Islet precursor cell (in vitro differentiated cells): ENCODE measurements at places on chromosomes 7 and 10.

DNA sequence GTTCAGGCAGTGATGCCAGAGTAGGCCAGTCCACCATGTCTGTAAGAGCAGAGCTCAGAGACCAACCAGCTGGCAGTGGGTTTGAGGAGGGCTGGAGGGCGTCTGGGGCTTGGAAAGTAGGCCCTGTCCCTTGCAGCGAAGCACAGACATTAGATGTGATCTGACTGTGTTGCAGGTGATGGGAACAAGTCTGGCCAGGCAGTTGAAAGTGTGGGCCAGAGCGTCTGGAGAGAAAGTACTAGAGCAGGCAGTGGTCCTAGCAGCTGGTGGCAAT, 53.3 kb downstream of the CHN2 start:
- DNase-seq = no peak

- peak; percentile 27 for DNase-seq
Measured at GRCh38 chr10:132858121-132859081, 72.5 kb upstream of the NKX6-2 start.

DNA sequence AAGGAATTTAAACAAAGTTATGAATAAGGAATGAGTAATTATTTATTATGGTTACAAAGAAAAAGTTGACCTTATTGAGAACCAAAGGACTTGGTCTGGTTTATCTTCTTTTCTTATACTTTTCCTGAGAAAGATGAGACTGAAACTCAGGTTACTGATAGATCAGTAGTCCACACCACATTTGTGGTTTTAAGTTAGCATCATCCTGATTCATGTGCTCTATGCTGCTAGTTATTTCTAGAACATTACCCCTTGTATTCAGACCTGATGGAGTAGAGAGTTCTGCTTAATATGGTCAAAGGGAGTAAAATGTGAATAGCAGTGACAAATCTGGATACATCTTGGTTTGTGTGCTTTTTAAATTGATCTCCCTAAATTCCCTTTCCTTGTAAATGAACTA, 63.8 kb downstream of the FOXP2 start:
- no peak for DNase-seq

GRCh38 chr10:44804661-44805060, 106.5 kb upstream of the TMEM72 start:
- no peak for DNase-seq

GRCh38 chr10:29471544-29471859, 163.3 kb downstream of the SVIL start:
- peak; percentile 48 for DNase-seq

GRCh38 chr7:70334871-70335270, 736.6 kb downstream of the AUTS2 start:
- no peak for DNase-seq

- no peak for DNase-seq
Measured at GRCh38 chr10:47277352-47278151, 22.4 kb upstream of the GDF10 start.

DNA sequence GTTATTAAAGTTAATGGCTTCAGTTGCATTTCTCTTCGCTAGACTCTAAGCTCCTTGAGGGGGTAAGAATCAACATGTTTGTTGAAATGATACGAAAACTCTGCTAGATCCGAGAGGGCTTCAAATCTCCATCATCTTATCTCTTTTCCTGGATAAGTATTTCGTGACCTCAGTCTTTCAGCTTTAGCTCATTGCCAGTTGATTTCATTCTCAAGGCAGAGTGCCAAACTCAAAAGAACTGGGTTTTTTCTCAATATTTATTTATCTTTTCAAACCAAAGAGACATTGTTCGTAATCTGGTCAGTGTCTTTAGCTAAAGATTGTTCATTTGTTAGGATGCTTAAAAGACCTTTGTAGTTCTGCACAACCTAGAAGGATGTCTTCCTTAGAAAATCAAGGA, 108.9 kb downstream of the ARID5B start:
- DNase-seq = no peak

DNA sequence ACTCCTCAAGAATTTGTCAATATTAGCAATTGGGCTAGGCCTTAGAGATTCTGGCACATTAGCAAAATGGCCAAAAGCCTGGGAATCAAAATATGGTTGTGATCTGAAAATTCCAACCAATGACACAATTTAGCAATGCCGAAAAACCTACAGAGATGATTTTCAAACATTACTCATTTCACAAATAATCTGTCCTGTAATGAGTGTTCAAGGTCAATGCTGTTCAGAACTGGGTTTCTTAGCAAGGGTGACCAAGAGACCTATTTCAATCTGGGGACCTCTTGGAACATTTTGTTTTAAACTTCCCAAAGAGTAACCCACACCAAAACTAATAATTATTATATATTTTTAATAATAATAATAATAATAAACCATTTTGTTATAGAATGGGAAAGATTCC, 24.1 kb downstream of the ELMO1 start:
- DNase-seq = no peak

DNA sequence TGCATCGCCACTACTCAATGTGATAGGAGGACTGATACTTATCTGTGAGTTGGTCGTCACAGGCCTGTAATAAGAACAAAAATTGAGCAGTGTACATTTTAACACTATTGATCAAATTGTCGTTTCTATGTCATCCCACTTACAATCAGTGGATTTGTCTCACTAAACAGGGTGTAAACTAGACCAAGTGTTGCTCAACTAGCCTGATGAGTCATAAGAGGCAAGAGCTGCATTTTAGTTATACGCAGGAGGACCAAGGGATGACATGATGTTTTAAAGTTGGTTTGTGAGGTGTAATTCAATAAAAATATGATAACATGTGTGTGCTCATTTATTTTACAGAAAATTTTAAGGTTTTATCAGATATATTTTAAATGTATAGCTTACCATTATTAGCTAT, 1239.2 kb downstream of the REEP3 start:
- DNase-seq = no peak

DNA sequence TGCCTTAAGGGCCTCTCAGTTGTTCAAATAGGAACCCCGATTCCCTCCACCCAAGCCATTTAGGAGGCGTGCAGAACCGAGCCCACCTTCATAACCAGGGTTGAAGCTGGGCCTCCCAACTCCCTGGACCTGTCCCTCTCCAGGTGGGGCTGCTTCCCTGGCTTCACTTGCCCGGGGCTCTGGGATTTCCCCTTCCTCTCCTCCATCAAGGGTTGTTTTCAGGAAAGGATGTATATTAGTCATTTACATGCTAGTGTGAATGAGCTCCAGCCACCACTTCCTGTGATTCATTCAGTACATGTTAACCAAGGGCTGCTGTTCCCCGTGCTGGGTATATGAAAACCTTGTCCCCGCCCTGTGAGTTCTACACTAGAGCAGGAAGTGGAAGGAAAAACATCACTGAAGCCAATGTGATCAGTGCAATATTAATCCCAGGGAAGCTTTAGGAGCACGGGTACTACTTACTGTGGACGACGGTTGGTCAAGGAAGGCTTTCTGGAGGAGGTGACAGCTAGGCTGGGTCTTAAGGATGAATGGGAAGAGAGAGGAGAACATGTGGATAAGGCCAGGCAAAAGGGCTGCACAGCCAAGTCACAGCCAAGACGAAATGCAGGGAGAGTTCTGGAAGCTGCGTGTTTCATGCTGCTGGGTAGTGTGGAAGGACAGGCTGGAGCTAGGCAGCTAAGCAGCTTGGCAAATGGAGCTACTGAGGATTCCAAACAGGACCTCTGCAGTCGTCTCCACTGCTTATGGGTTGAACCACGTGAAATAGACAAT, 150.1 kb upstream of the SHH start:
- peak; percentile 49 for DNase-seq

GRCh38 chr7:78111386-78111785, 312.8 kb downstream of the PHTF2 start:
- DNase-seq = no peak

DNA sequence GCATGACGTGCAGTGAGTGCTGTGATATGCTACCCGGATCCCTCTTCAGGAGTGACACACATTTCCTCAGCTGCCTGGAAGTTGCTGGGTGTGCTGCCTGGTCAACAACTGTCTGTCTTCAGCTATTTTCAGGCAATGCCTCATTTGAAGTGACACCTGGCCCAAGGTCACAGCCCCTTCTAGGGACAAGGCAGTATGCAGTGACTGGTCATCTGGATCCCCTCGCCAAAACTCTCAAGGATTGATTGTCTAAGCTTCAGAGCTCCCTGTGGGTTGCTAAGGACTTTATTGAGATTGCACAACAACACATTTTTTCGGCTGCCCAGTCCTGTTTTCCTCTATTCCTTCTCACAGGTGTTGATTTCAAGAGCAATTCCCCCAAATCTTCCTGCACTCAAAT, 108.8 kb downstream of the GNAI1 start:
- no peak for DNase-seq

DNA sequence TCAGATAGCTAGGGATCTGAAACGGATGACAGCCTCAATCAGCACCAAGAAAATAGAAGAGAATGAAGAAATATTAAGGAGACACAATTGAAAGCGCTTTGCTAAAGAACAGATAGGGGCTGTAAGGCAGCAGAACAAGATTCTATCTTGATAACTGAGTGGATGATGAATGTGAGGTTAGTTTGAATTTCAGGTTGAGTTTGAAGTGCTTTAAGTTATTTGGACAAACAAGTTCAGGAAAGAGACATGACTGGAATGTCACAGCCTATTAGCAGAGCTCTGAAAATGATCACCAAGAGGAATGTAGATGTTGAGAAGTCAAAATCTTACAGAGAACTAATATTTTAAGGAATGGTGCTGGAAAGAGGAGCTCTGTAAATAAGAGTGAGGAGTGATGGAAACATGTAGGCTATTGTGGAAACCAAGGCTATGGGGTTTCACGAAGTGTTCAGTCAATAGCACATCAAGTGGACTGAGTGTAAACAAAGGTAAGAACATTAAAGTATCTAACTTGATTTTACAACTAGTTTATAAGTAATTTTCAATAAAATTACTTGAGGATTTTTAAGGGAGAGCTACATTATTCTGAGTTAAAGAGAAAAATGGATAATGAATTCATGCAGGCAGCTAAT, 61.6 kb downstream of the MEST start:
- DNase-seq = no peak

GRCh38 chr7:105230486-105230885, 158.2 kb downstream of the SRPK2 start:
- DNase-seq = no peak

DNA sequence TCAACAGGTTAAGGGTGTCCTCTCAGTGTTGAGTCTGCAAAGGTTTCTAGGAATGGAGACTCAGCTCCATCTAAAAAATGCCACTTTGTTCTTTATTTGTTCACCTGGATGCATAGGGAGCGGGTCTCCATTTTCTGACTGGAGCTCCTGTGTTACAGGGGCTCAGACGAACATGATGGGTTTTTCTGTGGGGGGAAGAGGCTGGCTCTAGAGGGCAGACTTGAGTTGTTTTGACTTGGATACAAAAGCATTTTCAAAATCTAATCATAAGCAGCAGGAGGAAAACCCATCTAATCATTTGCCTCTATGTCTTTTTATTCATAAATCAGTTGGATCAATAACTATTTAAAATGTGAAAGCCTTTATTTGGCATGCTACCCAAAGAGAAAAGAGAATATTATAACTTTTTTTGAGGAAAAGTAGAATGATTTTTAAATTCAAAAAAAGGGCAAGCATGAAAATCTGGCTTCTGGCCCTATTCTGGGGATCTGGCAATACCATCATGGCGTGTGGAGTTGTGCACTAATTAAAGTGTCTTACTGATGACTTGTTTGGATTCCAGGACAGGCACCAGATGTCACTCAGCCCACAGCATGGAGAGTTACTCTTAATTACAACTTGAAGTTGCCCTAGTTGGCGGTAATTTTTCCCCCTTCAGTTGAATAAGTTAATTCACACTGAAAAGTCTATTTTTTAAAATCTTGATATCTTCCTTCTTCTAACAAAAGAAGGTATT, 594.9 kb downstream of the REEP3 start:
- DNase-seq = no peak

- DNase-seq = no peak
Measured at GRCh38 chr7:115070311-115070710, 148.4 kb downstream of the MDFIC start.

DNA sequence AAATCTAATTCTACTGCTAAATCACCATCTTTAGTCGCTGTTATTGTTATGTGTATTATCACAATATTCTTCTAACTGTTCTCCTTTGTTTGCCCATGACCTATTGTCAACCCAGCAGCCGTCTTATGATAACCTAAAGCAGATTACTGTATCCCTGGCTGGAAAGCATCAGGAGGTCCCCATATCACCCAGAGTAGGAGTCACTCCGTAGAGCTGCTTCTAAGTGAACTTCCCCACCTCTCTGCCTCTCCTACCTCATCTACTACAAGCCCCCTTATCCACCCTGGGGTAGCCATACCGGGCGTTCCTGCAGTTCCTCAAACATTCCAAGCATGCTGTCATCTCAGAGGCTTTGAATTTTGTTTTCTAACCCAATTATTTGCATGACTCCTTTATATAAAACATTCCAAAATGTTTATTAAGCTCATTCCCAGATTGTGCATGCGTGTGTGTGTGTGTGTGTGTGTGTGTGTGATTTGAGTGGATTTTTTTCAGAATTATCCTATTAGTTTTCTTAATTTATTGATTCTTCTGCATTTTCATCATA, 39.7 kb downstream of the POU6F2 start:
- DNase-seq = no peak

DNA sequence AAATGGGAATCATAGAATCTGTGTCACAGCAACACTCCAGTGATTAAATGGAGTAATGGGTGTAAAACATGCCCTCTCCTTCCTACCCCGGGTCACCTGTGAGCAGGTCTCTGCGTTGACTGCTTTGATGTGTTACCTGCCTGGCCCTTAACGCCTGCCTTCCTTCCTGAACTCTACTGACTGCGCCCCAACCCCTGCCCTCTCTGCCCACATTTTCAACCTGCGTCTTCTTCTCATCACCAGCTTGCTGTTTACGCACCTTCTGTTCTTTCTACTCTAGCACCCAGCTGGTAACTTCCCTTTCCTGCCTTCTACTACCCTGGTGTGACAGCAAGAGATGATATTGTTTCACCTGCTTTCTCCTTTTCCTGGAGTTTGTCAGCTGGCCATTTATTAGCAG, 303.0 kb upstream of the LRGUK start:
- no peak for DNase-seq

GRCh38 chr10:21510241-21511094, 15.0 kb downstream of the SKIDA1 start:
- peak; percentile 78 for DNase-seq

DNA sequence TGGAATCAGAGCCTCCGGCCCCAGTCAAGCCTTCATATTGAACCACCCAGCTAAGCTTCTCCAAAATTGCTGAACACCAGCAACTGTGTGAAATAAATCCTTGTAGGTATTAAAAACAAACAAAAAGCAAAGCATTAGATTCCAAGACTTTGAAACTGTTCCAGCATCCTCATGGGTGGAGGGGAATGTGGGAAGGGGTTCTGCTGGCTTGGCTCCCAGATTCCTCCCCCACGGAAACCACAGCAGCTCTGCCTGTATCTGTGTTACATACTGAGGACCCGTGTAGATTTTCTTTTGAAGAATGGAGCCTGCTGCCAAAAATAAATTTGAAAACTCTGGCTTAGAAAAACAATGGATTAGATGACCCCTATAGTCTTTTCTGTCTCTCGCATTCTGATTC, 20.0 kb downstream of the AKR1B1 start:
- DNase-seq = no peak

- no peak for DNase-seq
Measured at GRCh38 chr10:42962902-42963231, 114.0 kb upstream of the RET start.

GRCh38 chr7:42278344-42278743, 41.3 kb upstream of the GLI3 start:
- no peak for DNase-seq
